ENCODE measurements at places on chromosomes 12 and 14. TPM values are rescaled to one million over a fixed set of nuclear protein-coding genes. Genes with fewer than 3 reads are reported as not detected.

Gene GRIP1
- polyA plus RNA-seq, result 20.0 TPM

Gene RAPGEF3
- 10.8 TPM for polyA plus RNA-seq

Gene ANKRD9
- polyA plus RNA-seq, result 4.2 TPM

Gene E2F7
- 8.0 TPM for polyA plus RNA-seq

Gene SUSD6
- polyA plus RNA-seq, result 18.5 TPM

Gene SOCS2
- 49.9 TPM for polyA plus RNA-seq

Gene TMEM229B
- polyA plus RNA-seq, result 2.6 TPM

Gene CRACR2A
- polyA plus RNA-seq, result 1.5 TPM

Gene RD3L
- polyA plus RNA-seq, result not detected

Gene PAWR
- polyA plus RNA-seq, result 69.8 TPM

Gene GPX2
- polyA plus RNA-seq, result 2.4 TPM

Gene SMCO3
- 0.23 TPM for polyA plus RNA-seq

Gene AHNAK2
- polyA plus RNA-seq, result 2.5 TPM

Gene PLEKHG7
- polyA plus RNA-seq, result 0.66 TPM

Measured in left renal pelvis (tissue), 4 donors.